ELF-1 (cell line): ENCODE measurements at places on chromosomes 2 and 18.

DNA sequence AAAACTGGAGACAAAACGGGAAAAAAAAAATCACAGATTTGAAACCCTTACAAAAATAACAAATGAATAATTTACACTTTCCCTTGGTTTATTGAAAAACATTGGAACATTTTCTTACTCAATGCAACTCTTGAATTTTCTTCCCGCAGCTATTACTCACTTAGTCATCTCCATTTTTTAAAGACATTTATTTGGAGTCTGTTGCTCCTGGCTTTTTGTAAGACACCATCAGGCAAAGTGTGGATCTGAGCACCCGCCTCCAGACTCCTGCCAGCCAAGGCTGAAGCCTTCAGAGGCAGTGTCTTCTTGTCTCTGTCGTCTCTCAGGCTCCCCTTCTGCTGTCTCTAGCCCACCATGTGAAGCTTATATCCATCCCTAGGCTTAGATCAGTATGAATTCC is 46.2 kb downstream of the TRIB2 start:
- DNase-seq = no peak

- no peak for DNase-seq
Measured at GRCh38 chr2:85401464-85401805, 8.7 kb downstream of the CAPG start.

DNA sequence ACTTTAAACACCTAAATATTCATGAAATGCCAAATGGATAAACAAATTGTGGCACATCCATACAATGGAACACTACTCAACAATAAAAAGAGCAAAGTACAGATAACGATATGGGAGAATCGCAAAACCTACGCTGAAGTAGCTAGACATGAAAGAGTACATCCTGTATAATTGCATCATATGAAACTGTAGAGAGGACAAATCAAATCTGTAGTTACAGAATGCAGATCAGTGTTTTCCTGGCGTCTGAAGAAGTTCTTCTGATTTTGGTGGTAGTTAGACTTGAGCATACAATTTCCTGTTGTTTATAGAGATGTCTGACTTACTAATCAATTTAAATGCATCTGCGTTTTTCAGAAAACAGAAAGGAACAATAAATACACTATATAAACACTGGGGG is 394.4 kb downstream of the SOCS6 start:
- DNase-seq = no peak

- DNase-seq = no peak
Measured at GRCh38 chr2:177193240-177193639, 19.4 kb upstream of the HNRNPA3 start.

DNA sequence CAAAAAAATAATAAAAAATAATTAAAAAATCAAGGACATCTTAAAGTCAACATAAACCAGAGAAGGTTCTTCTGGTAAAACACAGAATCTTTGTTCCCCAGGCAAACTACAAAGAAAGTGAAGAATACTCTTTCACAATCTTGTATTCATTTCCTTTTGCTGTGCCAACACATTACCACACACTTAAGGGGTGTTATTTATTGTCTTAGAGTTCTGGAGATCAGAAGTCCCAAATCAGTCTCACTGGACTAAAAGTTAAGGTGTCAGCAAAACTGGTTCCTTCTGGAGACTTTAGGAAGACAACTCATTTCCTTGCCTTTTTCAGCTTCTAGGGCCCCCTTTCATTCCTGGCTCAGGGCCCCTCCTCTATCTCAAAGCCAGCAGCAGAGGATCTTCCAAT is 12.2 kb upstream of the CAB39 start:
- no peak for DNase-seq
